Sciatic nerve (tissue), 2 donors: ENCODE measurements at places on chromosomes 2 and 18.

GRCh38 chr18:69177702-69178101 is 223.0 kb upstream of the DOK6 start:
- DNase-seq, result no peak

- peak; percentile 55 for DNase-seq
Measured at GRCh38 chr2:241855245-241855887, 3.3 kb downstream of the PDCD1 start.

GRCh38 chr2:204228169-204228886 is 291.8 kb downstream of the ICOS start:
- no peak for DNase-seq

DNA sequence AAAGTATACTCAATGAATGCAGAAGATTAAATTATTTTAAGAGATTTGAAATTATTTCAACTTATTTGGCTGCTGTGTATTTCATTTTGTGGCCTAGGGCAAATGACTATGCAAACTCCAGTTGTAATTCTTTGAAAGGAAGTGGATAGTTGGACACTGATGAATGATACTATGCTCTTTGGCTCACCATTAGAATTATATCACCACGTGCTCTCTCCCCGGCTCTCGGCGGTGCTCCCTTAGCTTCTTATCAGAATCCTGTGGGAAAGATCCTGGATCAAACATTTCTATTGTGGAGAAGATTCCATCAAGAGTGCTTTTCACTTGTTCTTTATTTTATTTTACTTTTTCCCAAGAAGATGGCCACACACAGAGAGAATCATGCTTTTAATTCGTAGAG is 55.2 kb downstream of the ADCYAP1 start:
- DNase-seq, result no peak

GRCh38 chr2:3420769-3421397 is 41.4 kb downstream of the TRAPPC12 start:
- no peak for DNase-seq

DNA sequence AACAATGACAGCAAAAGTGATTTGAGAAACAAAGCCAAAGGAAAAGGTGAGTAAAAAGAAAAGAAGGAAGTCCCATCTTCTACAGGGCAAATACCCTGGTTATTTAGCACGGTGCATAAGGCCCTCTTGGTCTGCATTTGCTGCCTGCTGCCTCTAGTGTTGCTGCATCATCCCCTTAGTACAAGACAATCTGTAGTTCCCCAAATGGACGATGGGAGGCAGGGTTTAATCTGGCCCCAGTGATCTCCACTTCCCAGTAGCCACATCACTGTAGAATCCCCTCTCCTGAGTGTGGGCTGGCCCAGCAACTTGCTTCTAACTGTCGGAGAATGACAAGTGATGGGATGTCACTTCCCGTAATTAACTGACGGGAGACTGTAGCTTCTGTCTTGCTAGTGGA is 85.1 kb downstream of the CTAGE1 start:
- no peak for DNase-seq
